ENCODE measurements at places on chromosomes 6 and 20.

DNA sequence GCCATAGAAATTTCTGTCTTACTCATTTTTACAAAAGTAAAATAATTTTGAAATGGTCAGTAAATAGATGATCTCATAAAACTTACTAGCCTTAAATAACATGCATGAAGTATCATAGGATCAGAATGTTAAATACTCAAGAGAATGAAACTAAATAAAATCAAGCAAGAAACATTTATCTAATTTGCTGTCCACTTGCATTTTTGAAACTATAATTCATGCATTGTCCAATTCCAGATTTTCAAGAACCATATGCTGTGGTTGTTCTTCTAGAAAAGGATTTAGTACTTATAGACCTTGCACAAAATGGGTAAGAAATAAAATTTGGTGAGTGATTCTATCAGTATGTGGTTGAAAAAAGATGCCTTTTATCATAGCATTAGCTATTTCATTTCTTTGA lies 107.0 kb downstream of the STXBP5 start:
- no peak for DNase-seq

GRCh38 chr20:24389686-24390085 lies 79.7 kb upstream of the SYNDIG1 start:
- DNase-seq = no peak

- DNase-seq = no peak
These were observed 167.4 kb downstream of the SASH1 start for GRCh38 chr6:148509800-148510581.

DNA sequence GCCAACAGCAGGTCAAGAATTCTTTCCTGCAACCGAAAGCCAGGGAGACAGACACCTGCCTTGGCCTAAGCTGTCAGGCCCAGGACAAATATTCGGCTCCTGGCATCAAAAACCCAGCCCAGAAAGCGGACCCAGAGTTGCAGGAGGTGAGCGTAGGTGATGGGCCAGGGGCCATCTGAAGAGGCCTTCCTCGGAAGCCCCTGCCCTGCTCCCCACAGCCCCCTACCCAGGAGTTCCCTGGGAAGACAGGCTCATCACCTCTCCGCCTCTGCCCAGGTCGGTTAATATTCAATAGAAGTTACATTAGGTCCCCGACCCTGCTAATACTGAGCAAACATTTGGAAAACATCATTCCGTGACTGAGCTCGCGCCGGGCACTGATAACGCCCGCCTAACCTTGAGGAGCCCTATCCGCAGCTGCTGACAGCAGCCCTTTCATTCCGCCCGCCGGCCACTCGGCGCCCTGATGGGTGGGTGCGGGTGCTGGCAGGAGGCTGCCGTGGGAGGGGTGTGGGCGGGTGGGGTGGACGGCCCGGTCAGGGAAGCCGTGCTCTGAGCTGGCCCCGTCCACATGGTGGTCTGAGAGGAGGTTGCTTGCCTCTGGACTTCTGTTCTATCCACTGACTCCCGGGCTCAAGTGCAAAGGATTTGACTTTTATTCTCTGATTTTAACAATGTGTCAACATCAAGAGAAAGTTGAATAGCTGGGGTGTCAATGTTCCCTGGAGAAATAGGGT lies 55.7 kb downstream of the HNF4A start:
- DNase-seq = no peak

GRCh38 chr6:161091972-161092701 lies 100.6 kb downstream of the MAP3K4 start:
- no peak for DNase-seq

- no peak for DNase-seq
These were observed 185.4 kb downstream of the BCAS1 start for GRCh38 chr20:53884859-53885541.

GRCh38 chr6:77536701-77537100 lies 73.4 kb upstream of the HTR1B start:
- DNase-seq = no peak

All from cerebellum (tissue), 4 donors.